Skeletal muscle cell (primary cell): ENCODE measurements at places on chromosomes 11 and 22.
A peak's percentile ranks its signal among the peaks of the same experiment; 100 is the strongest.

- peak; percentile 9 for DNase-seq
These were observed 65.0 kb upstream of the TMEM45B start for GRCh38 chr11:129750343-129751292.

DNA sequence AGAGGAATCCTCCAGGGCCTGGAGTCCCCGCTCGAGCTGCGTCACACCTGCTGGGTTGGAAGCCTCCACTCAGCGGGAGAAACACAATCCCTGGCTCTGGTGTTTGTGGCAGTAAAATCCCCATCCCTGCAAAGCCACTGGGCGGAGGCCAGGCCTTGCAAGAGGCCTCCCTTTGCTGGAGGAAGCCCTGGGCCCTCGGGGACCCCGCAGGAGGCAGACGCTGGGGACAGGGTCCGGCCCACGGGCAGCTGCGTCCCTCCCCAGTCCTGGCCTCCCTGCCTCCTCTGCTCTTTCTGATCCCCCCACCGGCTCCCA, 194.7 kb downstream of the BRD1 start:
- no peak for DNase-seq

DNA sequence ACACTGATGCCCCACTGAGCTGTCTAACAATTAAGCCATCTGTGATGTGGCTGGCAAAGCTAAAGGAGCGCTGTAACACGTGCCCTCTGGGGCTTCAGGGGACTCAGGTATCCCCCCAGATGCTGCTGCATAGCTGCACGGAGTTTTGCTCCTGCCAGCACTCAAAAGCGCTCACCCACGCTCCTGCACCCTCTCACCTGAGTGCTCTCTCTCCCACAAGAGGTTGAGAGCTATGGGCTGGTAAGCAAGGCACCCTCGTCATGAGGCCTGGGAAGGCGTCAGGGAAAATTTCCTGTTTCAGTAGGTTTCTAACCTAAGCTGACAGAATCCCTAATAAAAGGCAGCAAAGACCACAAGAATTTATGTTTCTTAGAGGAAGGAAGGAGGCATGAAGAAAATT, 850.3 kb downstream of the OPCML start:
- DNase-seq: no peak

- DNase-seq: no peak
These were observed 40.5 kb downstream of the LRRC32 start for GRCh38 chr11:76629853-76630599.

GRCh38 chr22:37112084-37112728, 2.7 kb upstream of the TMPRSS6 start:
- no peak for DNase-seq

GRCh38 chr22:31271485-31271884, 20.8 kb downstream of the PIK3IP1 start:
- no peak for DNase-seq

DNA sequence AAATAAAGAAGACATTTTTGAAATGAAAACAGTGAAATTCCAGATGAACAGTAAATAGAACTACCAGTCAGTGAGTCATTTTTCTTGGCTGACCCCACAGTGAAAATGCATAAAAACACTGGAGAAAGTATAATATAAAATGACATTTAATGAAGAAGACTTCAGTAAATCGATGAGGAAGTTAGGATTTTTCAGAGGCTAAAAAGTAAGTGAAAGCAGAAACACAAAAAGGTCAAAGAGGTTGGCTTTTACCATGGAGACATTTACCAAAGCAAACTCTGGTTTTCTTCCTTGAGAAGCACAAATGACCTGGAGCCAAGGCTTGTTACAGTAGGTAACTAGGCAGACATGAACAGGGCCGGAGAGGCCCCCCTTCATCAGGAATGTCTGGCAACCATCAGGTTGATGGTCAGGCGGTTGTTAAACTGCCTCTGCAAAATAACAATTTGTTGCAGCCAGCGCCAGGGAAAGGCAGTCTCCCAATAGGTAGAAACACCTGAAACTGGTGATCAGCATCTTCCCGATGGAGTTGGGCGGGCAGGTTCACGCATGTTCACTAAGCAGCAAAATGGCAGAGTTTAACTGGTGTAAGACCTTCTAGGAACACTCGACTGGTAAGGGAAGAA, 16.7 kb upstream of the TMEM123 start:
- DNase-seq: no peak

- DNase-seq: no peak
These were observed 16.1 kb upstream of the ARHGEF17 start for GRCh38 chr11:73291781-73292524.

- DNase-seq: no peak
These were observed 47.7 kb downstream of the CWC15 start for GRCh38 chr11:94925422-94926270.

DNA sequence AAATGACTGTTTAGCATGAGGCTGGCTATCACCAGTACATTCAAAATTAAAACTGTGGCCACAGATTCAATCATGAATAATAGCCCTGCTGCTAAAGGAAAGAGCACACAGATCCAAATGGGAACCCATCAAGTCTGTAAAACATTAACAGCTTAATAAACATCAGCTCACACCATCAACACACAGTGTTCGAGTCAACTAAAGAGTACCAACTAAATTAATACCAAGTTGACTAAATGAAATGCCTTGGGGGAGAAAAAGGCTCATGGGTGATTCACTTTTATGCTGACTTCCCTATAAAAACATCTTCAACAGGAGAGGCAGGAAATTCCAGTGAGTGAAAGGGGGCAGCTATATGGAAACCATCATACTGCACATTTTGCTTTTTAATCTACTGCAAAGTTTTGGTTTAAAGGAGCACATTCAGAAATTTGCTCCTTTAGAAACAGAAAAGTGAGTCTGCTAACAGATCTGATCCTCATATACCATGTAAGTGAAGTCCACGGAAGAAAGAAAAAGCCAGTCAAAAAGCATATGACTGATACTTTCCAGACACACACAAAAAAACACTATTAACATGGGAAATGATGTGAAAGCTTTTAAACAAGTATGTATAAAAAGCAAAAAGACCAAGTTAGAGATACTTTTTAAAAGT, 16.3 kb downstream of the LGR4 start:
- DNase-seq: no peak

DNA sequence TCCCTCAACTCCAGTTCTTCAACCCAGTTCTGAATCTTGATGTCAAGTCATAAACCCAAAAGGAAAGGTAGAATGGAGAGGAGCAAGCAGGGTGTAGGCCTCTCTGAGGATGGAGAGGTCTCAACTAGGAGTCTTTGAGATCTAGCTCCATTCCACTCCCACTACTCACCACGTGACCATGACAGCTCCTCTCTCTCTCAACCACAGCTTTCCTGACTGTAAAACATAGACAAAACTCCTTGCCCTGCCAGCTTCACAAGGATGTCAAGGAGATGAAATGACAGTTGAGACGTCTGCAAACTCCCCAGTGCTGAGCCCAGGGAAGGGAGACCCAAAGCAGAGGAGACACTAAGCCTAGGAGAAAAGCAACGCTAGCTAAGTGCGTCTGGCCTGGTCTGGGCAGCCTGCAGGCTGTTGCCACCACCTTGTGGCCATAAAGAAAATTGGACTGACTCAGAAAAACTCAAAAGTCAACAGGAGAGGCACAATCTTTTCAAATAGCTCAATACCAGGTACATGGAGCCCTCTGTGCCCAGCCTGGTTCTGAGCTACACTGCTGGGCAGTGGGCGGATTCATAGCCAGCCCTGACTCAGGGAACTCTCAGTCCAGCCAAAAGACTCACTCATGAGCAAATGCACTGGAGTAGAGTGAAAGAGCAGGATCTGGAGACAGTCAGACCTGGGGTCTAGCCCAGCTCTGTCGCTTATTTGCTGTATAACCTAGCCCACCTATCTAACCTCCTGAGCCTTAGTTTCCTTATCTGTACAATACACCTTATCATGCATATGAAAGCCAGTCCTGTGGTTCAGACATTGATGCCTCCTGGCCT, 3.4 kb downstream of the CLPB start:
- DNase-seq: no peak

DNA sequence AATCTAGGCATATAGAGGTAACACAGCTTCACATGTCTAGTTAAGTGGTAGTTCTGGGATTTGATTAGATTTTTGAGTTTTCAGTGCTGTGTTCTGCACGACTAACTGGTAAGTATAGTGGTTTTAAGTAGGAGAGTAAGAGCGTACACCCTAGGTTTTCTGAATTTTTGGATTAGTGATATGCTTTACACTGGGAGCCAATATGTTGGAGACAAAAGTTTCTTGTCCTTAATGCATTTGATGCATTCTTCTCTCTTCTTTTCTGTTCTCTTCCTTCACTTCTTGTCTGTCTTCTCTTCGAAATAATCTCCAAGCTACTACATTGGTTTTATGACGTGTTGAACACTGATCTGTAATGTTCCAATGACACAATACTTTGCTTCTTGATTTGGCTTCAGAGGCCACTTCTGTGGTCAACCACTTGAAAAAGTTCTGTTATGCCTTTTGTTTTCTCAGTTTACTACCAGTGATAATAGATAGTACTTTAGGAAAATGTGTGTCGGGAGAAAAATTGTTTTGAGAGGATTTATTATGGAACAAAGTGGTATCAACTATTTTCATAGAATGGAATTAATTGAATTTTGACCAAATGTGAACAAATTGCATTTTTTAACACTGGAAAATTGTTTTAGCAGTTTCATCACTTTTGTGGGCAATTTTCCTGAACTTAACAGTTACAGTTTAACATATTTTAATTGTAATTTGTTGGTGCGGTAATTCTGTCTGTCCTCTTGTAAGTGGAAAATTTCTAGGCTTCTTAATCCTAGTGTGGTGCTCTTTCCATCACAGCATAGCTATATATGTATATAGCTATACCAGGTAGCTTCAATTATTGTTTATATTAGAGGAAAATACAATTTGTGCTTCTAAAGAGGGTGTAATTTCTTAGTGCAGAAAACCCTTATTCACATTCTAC, 2.6 kb downstream of the PDE3B start:
- DNase-seq: no peak

- no peak for DNase-seq
These were observed 33.4 kb downstream of the AMBRA1 start for GRCh38 chr11:46560300-46560991.

- no peak for DNase-seq
These were observed 206.5 kb upstream of the PDGFD start for GRCh38 chr11:104370478-104370877.

- no peak for DNase-seq
These were observed 16.4 kb downstream of the MMP20 start for GRCh38 chr11:102608699-102609098.

- no peak for DNase-seq
These were observed 70.8 kb downstream of the RNF169 start for GRCh38 chr11:74819400-74819799.
